Activated naive CD8-positive, alpha-beta T cell treated with anti-CD3 and anti-CD28 coated beads, Interleukin-2, amount 10 ng/mL, durations not matched to agents 7 days and 5 days (primary cell): ENCODE measurements at places on chromosomes 1 and 21. TPM values are rescaled to one million over a fixed set of nuclear protein-coding genes. Genes with fewer than 3 reads are reported as not detected.

Gene USH2A
- not detected for total RNA-seq

Gene TEKT2
- not detected for total RNA-seq

Gene PTPRF
- 2.3 TPM for total RNA-seq

Gene FCN3
- not detected for total RNA-seq
